ENCODE measurements at places on chromosomes 5 and 9.

- peak; percentile 71 for DNase-seq
Observed at GRCh38 chr9:4666042-4666699, at the start of gene SPATA6L. Gene SPATA6L (minus strand): TSS chr9:4666480. CDS start chr9:4666250, 230 bp downstream.

DNA sequence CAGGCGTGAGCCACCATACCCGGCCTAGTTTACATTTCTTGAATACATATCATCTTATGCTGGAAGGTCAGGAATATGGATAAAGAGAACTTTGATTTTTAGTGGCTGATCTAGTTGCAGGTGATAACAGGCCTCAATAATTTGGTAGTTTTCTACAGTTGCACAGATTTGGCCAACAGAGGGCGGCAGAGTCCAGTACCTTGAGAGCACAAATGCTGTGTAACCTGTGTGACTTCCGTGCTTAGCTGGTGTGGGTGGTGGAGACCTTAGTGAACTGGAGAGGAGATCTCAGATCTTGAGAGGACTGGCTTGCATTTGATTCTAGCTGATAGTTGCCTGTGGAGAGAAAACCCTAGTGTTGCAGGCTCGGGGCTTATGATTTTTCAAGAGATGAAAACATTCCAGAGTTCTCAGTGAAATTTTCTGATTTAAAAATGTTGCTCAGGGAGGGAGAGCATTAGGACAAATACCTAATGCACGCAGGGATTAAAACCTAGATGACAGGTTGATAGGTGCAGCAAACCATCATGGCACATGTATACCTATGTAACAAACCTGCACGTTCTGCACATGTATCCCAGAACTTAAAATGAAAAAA, 17.4 kb upstream of the GPR151 start:
- DNase-seq = peak; percentile 31

GRCh38 chr5:6632888-6633468, at the start of the genes NSUN2 and SRD5A1:
Gene NSUN2 (minus strand): TSS chr5:6633044. CDS start chr5:6632979, 65 bp downstream.
Gene SRD5A1 (plus strand): TSS chr5:6633440. CDS start chr5:6633577, 137 bp downstream.
- DNase-seq = peak; percentile 90

DNA sequence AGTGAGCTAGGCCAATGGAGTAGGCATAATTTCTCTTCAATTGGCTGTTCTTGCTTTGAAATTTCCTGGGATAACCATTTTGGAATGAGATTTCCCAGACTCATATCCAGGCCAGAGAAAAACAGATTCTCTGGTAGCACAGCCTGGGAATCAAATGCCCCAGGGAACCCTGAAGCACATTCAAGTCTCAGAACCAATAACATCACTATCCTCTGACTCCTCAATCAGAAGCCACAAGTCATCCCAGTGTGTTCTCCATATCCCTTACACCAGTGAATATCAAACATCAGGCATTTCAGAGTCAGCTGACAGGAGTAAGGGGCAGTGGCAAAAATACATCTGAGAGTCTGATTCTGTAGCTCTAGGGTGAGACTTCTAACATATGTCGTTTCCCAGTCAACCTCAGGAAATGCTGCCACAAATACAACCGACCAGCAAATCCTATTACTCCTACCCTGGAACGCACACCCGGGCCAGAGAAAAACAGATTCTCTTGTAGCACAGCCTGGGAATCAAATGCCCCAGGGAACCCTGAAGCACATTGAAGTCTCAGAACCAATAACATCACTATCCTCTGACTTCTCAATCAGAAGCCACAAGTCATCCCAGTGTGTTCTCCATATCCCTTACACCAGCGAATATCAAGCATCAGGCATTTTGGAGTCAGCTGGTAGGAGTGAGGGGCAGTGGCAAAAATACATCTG, 537.7 kb upstream of the NMUR2 start:
- DNase-seq = no peak

DNA sequence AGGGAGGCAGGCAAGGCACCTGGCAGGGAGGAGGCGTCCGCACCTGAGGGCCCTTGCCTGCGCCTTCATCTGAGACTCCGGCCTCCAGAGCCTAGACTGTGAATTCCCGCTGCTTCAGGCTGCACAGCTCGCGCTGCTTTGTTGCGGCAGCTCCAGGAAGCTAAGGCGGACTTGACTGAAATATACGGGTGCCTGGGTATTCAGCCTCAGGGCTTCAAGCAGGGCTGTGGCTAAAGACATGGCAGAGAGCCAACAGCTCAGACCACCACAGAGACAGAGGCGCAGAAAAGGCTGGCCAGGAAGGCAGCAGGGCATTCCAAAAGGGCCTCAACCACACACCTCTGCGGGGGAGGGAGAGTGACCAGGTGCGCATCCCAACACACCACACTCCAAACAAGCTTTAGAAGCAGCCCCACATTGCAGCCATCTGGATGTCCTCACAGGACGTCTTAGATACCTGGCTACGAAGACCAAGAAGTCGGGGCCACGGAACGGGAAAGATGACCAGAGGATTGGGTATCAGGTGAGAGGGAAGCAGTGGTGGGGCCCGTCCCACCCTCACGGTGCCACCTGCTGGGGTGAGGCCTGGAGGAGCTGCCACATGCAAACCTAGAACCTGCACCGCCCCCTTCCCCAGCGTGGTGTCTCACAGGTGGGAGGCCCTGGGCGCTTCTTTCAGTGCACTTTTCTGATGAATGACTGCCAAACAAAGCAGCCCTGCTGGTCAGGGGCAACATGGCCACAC, 1.7 kb upstream of the DPH7 start:
- no peak for DNase-seq
